ENCODE measurements at places on chromosomes 2 and 18. TPM values are rescaled to one million over a fixed set of nuclear protein-coding genes. Genes with fewer than 3 reads are reported as not detected.

GRCh38 chr2:122750808-122751207 is 995.4 kb downstream of the TSN start:
- ATAC-seq = no peak

GRCh38 chr2:127623388-127624319 is 22.3 kb upstream of the GPR17 start:
- ATAC-seq = no peak

DNA sequence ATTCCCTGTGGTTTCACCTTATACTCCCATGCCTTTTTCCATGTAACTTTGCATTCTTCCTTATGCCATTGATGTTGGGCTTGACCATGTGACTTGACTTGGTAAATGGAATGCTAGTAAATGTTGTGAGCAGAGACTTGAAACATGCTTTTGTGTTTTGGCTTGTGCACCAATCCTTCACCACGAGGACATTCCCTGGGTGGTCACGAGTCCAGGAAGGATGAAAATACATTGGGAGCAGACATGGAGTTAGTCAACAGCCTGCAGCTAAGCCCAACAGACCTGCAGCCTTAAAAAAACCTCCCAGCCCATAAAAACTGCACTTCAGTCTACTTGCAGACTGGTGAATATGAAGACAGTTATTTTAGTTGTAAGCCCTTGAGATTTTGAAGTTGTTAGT is 116.5 kb upstream of the SPATS2L start:
- no peak for ATAC-seq

DNA sequence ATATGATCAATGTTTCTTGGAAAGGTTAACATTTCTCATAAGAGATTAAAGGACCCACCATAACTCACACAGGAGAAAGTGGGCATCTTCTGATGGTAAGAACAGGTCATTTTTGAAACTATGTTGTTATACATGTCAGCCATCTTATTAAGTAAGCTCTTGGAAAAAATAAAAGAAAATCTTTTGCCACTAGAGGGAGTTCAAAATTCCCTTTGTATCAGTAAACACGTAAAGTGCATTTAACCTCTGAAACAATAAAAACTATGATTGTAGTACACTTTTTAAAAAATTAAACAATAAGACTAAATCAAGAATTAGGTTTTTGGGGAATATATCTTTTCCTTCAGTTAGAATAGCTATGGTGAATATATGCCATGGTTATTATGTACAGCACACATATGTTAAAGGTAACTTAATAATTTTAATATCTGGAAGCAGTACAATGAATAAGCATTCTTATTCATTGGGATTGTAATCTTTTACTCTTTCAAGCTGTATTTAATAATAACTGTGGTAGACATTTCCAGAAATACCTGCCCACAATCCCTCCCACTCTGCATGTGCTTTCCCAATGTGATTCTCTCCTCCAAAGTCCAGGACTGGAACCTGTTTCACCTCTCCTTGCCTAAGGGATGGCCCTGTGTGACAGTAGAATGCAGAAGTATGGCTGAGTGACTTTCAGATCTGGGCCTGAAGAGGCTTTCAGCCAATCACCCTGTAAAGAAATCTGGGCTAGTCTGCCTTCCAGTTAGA is 64.2 kb downstream of the RBMS1 start:
- no peak for ATAC-seq

GRCh38 chr2:64327510-64328414 is 126.2 kb upstream of the LGALSL start:
- ATAC-seq = no peak

- ATAC-seq = no peak
Measured at GRCh38 chr2:30134582-30134981, 12.2 kb upstream of the YPEL5 start.

DNA sequence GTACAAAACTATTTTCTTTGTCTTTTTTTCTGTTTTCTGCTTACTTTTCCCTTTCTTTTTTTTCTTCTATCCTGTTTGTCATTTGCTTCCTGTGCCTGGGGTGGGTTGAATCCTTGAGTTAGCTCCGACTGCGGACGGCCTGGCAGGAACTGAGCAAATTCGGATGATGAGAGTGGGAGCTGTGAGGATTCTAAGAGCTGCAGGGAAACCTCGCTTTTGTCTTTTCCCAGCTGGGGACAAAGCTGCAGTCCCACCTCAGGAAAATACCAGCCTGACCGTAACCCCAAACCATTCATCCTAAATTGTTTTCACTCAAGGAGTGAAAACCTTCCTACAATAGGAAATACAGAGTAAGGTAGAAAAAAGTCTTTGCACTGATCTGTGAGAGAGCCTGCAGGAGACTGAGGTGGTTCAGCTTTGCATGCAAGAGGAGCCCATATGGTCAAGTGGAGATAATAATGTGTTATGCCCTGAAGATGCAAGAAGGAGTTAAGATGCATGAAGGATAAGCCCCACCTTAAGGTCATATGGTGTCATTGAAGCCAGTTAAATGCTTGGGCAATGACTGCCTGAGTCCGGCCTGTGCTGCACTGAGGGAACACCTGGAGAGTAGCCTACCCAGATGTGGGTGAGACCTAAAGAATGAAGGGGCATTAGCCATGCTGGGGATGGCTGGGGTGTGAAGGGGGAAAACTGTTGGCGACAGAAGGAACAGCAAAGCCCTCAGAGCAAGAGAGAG is 31.7 kb upstream of the ARL4C start:
- no peak for ATAC-seq

DNA sequence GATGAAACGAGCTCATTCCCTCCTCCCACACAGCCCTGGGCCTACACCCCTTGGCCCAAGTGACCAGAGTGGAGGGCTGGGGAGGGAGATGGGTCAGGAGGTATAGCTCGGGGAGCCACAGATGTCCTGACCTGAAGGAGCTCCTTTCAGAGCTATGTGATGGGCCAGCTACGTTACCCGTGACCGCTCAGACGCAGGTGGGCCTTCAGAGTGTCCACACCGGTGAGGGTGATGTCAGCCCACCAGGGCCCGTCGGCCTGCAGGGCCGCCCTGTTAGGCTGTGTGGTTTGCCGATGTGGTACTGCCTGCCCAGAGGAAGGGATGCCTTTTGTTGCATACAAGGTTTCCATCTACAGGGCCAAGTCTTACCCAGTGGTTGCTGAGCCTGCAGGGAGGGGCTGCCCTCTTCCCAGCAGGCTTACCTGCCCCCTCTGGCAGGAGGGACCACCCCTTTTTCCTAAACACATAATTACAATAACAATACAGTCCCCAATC is 41.8 kb upstream of the FOSL2 start:
- no peak for ATAC-seq

GRCh38 chr2:45786030-45786835 is 134.8 kb downstream of the PRKCE start:
- ATAC-seq = no peak

- no peak for ATAC-seq
Measured at GRCh38 chr2:168184681-168185513, 62.5 kb downstream of the STK39 start.

The EMILIN1 gene
- 94.1 TPM for total RNA-seq

The DSC2 gene
- total RNA-seq = 1.6 TPM

The ADRA2B gene
- total RNA-seq = 2.0 TPM

The HAAO gene
- 9.3 TPM for total RNA-seq

The LRRC30 gene
- total RNA-seq = not detected

The LRRTM1 gene
- total RNA-seq = 2.7 TPM
